ENCODE measurements at places on chromosomes 6 and 20.

DNA sequence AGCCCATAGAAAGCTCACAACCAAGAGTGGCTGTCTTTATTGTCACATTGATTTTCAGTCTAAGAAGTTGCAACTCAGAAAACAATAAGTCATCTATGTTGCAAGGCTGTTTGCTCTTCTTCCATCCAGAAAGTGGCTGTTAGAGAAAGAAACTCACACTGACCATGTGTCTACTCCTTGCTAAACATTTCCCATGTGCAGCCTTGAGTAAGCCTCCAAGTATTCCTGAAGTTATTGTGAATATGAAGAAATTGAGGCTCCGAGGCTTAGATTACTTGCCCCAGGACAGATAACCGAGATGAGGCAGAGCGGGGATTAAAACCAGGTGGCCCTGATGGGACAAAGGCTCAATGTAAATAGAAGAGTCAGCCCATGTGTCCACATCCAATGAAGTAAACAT lies 105.0 kb downstream of the SPTLC3 start:
- DNase-seq, result no peak

DNA sequence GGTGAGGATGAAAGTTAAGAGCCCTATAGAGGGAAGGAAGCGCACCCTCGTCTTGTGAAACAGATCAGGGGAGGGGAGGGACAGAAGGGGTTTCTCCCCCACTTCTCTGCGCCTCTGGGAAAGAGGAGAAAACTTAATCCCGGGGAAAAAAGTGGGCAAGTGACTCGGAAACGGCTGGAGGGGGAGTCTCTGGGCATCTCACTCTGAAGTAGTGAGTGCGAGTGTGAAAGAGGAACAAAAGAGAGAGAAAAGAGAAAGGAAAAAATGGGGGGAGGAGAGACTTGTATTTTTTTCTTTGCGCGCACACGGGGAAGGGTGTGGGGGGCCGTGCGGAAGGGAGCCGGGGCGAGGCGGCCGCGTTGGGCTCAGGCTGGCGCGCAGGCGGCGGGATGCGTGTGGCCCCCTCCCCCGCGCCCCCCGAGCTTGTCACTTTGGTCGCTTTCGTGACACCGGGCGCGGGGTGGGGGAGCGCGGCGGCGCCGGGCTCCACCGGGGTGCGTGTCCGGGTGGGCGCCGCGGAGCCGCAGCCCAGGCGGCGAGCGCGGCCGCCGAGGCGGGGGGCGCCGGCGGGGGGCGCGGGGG lies 454 bp downstream of the L3MBTL3 start:
- DNase-seq, result peak; percentile 45

DNA sequence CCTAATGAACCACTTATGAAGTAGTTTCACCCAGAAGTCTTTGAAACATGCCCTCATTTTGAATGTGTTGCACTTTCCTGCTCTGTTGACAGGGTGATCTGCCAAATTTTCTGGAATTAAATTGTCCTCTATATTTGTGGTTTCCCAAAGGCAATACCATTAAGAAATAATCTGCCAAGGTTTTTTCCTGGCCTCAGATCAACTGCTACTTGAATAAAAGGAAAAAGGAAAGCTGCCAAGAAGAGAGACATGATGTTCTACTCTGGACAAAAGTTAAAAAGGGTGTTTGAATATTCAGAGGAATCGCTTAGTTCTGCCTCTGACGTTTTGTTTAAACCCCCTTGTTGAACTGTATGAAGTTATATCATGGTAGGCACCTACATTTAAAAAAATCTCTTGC lies 37.4 kb upstream of the ARMH2 start:
- DNase-seq, result no peak

GRCh38 chr6:104123227-104123626 lies 736.5 kb downstream of the HACE1 start:
- no peak for DNase-seq

DNA sequence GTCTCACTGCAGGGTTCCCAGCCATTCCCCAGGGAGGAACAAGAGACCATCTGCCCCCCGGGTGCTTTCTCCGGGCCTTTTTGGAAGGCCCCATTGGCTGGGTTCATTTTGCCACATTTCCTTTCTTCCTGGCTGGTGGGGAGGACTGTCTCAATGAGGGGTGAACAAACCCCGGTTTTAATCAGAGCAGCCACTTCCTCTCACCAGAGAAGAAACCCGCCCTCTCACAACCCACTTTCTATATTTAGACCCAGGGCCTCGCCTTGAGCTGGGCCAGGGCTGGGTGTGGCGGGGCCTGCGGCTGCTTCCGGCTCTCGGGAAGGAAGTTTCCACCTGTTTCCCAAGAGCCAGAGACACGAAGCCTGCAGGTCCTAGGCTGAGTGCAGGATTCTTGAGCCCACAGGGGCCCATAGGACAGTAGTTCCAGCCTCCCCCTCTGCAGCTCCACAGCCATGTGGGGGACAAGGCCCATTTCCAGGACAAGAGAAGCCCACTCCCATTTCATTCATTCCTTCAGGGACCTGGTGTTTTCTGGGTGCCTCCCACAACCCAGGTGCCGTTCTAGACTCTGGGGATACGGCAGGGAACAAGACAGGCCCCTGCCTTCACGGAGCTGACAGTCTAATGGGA lies 41.8 kb downstream of the RBM38 start:
- DNase-seq, result peak; percentile 50

- no peak for DNase-seq
These were observed 254.7 kb downstream of the ARHGAP18 start for GRCh38 chr6:129455126-129455769.
